GOT3 (cell line): ENCODE measurements at places on chromosomes 12 and 14.

- no peak for DNase-seq
These were observed 78.0 kb upstream of the DICER1 start for GRCh38 chr14:95235351-95235750.

DNA sequence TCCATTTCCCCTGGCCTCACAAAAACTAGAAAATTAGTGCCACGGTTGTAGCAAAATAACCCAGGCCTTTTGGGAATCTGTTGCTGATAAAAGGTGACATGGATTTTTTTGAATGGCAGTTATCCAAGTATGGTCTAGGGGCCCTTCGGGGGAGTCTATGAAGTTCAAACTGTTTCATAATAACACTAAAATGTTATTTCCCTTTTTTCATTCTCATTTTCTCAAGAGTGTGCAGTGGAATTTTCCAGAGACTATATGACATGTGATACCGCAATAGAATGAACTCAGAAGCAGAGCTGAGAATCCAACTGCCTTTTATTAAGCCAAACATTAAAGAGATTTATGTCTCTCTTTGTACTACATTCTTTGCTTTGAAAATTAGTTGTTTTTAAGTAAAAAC, 26.9 kb downstream of the GSTZ1 start:
- no peak for DNase-seq

GRCh38 chr14:59895721-59896120, 24.2 kb upstream of the LRRC9 start:
- DNase-seq, result no peak

DNA sequence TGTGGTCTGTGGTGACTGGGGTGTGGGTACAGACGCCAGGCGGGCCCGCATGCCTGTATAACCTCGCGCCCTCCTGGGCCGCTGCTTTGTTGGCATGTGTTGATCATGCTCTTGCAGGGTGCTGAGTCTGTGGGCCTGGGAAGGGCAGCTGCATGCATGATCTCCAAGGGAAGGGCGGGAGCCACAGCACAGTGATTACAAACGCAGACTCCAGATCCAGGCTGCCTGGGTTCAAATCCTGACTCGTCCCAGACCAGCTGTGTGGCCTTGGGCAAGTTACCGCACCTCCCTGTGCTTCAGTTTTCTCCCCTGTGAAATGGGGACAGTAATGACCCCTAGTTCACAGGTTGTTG, 24.0 kb downstream of the ADGRD1 start:
- DNase-seq, result no peak

DNA sequence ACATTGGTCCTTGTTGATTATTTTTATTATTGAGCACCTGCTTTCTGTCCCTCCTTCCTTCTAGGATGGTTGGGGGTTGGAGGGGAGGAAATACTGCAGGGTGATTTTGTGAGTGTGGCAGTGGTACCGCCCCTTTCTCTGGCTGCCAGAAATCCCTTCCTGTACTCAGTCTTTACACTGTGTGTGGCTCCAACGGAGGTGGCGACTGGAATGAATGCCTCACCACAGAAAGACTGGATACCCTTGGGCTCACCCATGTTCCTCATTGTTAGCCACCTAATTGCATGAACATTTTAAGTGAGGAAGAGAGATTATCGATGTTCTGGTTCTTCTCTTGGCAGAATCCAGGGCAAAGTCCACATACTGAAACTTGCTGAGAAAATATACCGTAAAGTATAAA, 272.0 kb upstream of the E2F7 start:
- no peak for DNase-seq

DNA sequence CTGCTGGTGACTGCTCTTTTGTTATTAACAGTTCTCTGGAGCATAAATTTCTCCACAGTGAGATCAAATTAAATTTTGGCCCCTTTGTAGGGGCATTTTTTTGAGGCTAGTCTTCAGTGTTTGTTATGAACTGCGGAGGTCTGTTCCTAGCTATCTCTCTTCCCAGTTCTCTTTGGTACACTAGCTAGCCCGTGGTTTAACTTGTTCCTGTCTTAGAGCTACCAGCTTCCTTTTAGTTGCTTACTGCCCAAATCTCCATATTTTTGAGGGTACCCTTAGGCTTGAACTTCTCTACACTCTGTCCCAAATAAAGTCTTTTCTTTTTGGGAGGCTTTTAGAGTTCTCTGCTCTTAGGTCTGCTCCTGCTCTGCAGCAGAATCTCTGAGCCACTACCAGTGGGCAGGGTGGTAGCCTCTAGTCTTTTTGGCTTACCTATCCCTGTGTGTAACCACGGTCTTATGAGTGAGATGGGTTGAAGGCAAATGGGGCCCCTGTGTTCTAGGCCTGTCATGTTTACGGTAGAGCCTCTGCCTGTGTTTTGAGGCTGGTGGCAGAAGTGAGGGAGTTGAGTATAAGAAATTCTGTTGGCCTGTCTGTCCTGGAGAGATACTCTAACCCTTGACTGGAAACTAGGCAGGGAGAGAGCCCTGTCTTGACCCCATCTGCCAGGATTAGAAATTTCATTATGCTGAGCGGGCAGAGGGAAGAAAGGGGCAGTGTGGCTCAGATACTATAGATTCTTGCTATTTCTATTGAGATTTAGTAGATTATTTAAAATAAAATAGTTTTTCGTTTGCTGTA, 21.0 kb downstream of the CNOT2 start:
- DNase-seq, result no peak

DNA sequence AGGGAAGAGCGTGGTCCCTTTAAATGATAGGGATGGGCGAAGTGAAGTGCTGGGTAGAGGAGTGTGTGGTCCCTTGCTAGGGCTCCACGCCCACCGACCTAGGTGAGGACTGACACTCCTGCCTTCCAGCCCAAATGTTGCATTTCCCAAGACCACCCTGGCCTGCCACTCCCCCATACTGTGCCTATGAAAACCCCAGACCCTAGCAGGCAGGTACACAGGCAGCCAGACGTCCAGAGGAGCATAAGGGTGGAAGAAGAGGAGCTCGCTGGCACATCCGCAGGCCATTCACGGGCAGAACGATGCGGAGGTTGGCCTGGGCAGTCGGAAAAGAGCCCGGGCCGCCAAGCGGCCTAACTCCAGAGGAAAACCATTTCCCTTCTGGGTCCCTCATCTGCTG, 817 bp upstream of the IPO8 start:
- no peak for DNase-seq

GRCh38 chr12:120290609-120291305, 946 bp downstream of the RNU4-2 start:
- peak; percentile 68 for DNase-seq

GRCh38 chr12:62075870-62076269, 184.3 kb upstream of the USP15 start:
- no peak for DNase-seq

GRCh38 chr12:80838708-80839107, 99.0 kb downstream of the LIN7A start:
- DNase-seq, result no peak

DNA sequence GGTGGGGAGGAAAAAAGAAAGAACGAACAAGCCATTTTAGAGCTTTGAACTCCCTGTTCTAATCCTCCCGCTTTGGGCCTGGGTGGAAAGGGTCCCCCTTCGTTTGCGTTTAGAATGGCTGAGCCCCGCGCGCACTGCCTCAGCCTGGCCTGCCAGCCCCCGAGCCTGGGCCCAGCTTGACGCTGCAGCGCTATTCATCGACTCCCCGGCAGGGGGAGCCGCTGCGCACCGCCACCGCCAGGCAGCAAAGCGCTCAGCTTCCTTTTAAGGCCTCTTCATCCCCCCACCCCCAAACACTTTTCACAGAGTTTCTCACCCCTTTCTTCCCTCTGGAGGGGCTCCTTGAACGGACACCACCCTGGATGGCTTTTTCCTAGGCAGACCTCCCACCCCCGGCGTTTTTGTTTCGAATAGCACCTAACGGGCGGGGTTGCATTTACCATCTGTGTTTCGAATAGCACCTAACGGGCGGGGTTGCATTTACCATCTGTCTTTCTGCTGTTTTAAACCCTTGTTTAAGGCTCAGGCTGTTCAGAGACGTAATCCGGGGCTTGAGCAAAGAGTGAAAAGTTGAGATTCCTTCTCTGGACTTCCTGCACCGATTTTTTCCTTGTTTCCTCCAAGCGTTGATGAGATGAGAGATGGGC, 56.4 kb upstream of the PIWIL1 start:
- DNase-seq, result no peak

GRCh38 chr14:91415794-91416743, 1.6 kb downstream of the CCDC88C start:
- no peak for DNase-seq
